ENCODE measurements at places on chromosomes 1 and 21.

GRCh38 chr21:46243960-46244361 lies 15.4 kb upstream of the LSS start:
- DNase-seq: no peak

DNA sequence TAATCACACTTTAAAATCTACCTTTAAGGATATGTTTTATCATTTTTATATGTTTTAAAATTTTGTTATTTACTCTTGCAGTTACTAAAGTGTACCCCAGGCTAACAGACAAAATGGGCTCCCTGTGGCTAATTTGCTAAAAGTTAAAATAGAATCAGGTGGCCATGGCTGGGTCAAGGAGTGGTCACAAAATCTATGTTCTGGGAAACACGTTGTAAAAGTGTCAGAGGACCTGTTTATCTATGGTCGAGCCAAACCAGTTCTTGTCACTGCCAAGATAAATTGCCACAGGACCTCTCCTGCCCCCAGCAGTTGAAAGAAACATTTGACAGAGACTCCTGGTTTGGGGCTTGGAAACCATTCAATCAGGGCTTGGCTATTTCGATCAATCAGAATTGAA lies 21.2 kb upstream of the TTLL7 start:
- no peak for DNase-seq

- no peak for DNase-seq
Measured at GRCh38 chr1:60904099-60904851, 178.1 kb upstream of the NFIA start.

DNA sequence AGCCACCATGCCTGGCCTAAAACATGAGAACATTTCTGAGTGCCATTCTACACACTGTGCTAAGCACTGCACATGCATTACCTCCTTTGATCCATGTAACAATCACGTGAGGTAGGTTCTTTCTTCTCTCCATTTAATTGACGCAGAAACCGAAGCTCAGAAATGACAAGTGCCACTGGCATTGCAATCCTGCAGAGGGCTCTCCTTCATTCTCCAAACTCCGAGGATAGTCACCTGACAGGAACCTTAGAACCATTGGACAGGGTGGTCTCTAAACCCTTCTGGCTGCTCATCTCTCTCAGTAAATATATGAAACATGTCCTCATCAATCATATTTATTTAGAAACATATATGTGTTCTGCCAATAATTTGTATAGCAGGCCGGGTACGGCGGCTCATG lies 167.1 kb upstream of the JUN start:
- DNase-seq: no peak

DNA sequence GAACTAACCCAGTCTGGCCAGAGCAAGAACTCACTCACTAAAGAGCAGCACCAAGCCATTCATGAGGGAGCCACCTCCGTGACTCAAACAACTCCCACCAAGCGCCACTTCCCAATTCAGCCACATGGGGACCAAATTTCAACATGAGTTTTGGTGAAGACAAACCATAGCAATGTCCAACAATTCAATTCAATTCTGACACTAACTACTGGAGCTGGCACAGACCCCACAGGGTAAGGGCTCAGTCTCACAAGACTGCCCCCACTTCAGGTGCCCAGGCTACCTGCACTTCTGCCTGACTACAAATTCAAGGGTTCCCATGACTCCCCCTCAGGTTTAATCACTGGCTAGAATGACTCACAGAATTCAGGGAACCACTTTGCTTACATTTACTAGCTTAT lies 48.8 kb upstream of the RAP1A start:
- DNase-seq: no peak

GRCh38 chr21:45550522-45551210 lies 8.4 kb upstream of the SLC19A1 start:
- DNase-seq: no peak

- DNase-seq: no peak
Measured at GRCh38 chr1:228073857-228074545, 8.5 kb upstream of the ARF1 start.

- no peak for DNase-seq
Measured at GRCh38 chr1:3174487-3175247, 105.7 kb downstream of the PRDM16 start.

- DNase-seq: peak; percentile 48
Measured at GRCh38 chr1:168408884-168409283, 128.2 kb downstream of the TBX19 start.

GRCh38 chr1:31734582-31735107 lies 29.5 kb downstream of the ADGRB2 start:
- DNase-seq: no peak

GRCh38 chr1:63112155-63112900 lies 210.0 kb upstream of the FOXD3 start:
- no peak for DNase-seq

- DNase-seq: peak; percentile 78
Measured at GRCh38 chr1:156488566-156489165, 11.9 kb downstream of the MEF2D start.

DNA sequence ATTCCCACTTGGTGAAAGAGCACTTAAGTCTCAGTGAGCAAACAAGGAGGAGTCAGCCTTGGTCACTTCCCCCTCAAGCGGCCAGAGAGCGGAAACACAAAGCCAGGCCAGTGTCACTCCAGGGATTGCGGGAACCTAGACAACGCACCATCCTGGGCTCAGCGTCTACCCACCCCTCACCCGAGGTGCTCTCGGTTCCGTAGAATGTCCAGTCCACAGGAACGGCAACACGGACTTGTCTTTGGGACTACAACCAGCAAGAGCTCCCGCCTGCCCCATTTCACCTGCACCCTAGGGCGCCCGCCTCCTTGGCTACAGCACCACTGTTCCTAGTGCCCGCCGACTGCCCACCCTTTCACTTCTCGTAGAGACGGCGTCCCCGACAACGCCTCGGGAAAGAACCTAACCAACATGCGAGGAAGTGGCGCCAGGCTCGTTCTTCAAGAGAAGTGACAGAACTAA lies 509 bp downstream of the GDAP2 start:
- DNase-seq: peak; percentile 80

- peak; percentile 85 for DNase-seq
Measured at GRCh38 chr1:223706077-223706973, 6.0 kb upstream of the CAPN2 start.

DNA sequence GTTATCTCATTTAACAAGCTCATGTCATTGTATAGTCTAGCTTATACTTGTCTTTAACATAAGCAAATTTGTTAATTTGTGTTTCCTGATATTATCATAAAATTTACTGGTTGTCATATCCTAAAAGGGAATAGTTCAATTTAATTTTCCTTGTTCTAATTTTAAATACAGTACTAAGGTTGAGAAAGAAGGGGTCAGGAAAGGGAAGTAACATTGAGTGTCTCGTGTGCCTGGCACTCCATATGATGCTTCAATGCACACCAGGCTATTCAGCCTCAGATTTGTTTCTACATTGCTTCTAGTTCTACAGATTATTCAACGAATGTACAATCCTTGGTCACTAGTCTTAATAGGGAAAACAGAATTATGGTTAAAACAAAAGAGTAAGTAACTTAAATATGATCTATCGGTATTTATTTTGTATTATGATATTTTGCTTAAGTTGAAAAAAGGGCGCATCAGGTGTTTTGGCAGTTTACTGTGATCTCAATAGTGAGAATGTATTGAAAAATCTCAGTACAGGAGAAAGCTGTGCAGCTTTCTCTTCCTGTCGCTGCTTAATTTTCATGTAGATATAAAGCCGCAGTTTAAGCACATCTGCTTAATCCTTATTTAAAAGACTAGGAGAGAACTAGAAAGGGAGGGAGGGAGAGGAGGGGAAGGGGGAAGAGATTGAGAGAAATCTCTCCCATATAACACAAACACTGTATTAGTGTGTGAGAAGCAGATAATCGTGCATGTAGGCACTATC lies 13.0 kb downstream of the PTPRC start:
- DNase-seq: no peak

DNA sequence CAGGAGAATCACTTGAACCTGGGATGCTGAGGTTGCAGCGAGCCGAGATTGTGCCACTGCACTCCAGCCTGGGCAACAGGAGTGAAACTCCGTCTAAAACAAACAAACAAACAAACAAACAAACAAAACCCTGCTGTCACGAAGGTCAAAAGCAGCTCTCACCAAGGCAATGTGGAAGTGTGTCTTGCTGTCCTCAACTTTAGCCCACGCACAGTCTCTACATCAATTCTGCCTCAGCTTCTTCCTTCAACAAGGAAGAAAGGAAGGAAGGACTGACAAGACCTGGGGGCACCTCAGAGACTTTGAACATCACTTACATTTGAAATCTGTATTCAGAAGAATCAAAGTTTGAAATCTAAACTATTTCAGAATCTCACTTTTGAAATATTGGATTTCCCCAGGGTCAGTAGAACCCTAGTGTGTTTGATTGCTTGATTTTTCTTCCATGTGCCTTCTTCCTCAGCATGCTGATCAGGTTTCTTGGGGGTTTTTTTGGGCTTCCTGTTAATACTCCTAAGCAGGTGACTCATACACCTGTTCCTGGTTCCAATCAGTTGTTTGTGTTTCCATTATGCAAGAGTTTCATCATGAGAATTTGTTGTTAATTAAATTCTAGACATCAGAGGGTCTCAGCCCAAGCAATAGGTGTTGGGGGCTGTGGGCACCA lies 6.5 kb upstream of the CSTB start:
- no peak for DNase-seq

DNA sequence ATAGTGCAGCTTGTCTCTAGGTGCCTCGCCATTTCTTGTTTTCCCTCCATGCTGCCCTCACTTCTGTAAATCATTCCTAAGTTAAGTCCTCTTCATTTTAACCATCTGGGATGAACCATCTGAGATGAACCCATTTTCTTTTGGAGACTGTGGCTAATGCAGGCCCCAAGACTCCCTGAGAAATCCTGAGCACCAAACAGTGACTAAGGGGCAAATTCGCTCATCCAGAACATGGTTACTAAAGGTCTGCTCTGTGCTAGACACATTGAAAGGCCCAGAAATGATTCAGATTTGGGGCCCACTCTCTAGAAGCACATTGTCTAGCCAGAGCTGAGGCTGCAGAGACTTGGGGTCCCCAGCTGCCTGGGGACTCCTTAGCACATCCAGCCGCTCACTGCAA lies 151.9 kb upstream of the CTTNBP2NL start:
- DNase-seq: no peak

GRCh38 chr1:159790237-159790917 lies 9.6 kb downstream of the DUSP23 start:
- no peak for DNase-seq

DNA sequence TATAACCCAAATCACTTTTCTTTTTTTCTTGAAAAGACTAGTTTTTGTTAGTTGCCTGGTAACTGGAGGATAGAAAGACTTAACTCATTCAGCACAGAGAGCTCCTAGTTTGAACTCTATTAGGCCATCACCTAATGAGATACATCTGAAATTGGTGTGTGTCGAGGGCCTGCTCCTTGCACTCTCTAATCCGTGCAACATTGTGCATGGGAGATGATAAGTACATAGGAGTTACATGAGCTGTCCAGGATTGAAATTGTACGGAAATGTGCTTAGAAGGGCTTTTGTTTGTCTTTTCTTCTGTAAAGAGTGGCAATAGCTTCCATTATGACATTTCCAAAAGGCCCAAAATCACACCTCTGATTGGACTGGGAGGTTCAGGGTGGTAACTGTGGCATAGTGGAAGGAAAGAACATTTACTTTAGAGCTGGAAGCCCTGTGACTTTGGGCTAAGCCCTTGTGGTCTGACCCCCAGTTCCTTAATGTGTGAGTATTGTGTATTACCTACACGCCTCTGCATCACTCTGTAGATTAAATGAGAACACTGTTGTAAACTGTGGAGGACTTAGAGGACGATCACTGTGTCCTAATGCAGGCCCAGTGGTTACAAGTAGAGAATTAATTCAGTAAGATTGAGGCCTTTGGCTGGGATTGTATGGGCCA lies 71.2 kb downstream of the FGGY start:
- DNase-seq: no peak

DNA sequence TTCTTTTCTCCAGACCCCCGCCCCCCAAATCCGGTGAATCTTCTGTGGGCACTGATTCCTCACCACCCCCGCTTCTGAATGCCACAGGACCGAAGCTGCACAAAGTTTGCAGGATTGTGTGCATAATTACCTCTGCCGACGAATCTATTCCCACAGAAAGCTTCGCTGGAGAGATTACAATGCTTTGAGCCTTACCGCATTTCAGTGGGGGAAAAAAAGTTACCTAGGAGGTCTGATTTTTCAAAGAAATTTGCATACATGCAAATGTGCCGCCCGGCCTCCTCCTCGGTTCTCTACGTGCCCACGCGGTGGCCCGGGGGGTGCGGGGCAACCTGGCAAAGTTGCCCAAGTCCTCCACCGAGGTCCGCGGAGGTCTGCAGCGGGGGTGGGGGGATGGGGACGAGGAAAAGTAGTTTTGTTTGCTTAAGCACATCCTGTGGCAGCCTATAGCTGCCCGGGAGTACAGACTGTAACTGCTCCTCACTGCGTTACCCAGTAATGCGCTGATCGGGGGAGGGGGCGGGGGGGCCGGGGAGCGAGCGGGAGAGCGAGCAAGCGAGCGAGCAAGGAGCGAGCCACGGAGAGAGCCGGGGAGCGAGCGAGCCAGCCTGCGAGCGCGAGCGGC lies 563 bp upstream of the NFIA start:
- peak; percentile 44 for DNase-seq

GRCh38 chr1:154865442-154866256 lies 4.4 kb downstream of the KCNN3 start:
- DNase-seq: peak; percentile 20

DNA sequence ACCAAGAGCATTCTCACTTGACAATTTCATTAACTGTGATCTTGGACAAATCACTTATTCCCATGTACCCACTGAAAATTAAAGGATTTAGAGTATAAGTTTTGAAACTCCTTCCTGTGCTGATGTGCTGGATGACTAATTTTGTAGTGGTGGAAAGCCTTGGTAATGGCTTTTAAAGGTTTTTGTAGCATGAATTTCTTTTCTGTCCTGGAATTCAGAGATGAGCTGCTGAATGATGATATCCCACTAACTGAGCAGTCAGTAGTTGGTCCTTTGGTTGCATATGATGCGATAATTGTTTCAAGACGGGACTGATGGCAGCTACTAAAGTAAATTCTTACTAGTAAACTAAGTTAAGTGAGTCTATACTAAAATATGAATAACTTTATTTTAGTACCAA lies 5.2 kb downstream of the RPL5 start:
- no peak for DNase-seq

DNA sequence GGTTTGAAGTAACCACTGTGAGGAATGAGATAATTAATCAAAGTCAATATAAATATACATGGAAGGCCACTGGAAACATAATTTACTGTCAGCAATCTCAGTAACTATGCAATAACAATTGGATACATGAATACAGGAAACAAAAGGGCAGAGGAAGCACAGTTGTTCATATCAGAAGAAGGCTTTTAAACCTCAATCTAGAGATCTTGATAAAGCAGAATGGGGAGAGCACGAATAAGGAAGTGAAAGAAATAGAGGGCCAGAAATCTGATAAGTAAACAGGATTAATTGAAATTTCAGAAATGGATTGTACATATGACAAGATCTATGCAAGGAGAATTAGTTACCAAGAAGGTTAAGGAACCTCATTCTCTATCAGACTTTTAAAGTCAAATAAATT lies 93.0 kb downstream of the EVI5 start:
- no peak for DNase-seq

DNA sequence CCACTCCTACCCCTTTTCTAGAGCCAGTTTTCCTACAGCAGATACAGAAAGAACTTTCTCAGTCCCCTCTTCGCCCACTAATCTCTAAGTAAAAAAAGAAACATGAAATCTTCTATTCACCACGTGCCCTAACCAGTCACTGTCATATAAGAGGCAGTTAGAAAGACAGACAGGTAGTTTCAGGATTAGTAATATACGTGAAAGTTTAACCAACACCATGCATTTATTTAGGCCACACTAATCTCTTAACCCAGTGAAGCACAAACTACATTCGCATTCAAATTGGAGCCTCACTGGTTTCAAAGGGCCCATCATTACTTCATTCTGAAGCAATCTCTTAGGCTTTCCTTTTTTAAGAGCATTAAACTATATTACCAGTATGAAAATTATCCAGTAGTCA lies 10.1 kb downstream of the GPATCH2 start:
- no peak for DNase-seq

All from PC-9 (cell line).